Endodermal cell (in vitro differentiated cells): ENCODE measurements at places on chromosomes 2 and 18.

- DNase-seq: no peak
Measured at GRCh38 chr2:19300961-19301360, 57.5 kb downstream of the OSR1 start.

DNA sequence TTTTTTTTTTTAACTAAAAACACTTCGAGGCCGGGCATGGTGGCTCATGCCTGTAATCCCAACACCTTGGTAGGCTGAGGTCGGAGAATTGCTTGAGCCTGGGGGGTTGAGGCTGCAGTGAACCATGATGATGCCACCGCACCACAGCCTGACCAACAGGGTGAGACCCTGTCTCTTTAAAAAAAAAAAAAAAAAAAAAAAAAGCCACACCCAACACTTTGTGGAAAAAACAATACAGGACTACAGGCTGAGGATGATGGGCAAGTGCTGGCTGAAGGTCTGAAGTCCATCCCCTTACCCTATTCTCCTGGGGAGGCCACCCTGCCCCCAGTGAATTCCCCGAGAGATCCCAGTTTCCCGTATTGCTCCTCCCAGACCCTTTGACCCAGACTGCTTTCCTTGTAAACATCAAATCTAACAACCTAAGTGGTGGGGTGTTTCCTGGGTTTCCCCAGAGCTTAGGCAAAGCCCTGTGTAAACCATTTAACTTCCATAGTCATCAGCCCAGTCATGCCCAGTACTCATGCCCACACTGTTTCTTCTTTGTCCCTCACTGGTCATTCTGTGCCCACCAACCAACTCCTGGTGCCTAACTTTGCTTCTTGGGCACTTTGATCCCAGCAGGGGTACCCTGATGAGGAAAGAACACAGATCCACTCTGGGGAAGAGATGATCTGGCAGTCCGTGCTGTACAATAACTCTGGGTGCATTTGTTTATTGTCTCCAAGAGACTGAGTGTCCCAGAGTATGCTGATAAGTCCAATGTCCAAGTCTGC is 5.8 kb upstream of the TMEM37 start:
- DNase-seq: no peak

DNA sequence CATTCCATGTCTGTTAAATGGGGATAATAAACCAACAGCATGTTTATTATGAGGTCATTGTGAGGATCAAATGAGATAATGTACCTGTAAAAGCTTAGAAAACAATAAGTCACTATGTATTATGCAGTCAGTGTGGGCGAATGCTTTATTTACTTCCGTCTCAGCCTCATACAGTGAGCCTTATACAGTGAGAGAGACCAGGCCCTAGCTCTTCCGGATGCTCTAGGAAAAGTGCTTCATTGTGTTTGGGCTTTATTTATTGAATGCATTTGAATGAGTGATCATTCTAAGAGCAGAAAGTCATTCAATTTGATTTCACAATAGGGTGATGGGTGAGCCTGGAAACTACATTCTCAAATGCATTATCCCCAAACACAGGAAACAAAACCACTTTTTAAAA is 603.9 kb upstream of the FANCL start:
- DNase-seq: no peak

DNA sequence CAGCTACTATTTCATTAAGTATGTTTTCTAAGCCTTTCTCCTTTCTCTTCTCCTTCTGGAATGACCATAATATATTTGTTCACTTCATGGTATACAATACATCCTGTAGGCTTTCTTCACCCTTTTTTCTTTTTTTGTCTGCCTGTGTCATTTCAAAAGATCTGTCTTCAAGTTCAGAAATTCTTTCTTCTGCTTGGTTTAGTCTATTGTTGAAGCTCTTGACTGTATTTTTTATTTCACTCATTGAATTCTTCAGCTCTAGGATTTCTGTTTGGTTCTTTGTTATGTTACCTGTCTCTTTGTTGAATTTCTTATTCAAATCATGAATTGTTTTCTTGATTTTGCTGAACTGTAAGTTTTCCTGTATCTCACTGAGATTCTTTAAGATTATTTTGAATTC is 109.9 kb downstream of the TMEM131 start:
- DNase-seq: no peak

DNA sequence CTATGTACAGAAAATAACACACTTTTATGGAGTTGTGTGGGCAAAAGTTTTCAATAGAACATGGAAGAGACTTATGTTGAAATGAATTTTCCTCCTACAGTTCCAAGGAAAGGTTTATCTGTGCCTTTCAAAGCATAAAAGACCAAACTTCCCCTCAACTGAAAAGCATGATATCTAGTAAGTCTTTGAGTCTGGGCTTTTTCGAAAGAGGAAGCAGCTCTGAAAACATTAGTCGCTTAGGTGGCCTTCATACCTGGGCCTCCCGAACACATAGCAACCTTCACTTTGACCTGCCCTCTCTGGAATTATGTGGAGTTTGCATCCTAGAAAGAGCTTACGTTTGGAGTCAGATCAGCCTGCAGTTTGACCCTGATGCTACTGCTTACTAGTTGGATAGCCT is 4.8 kb upstream of the CAPN14 start:
- no peak for DNase-seq

- no peak for DNase-seq
Measured at GRCh38 chr2:199342334-199342733, 115.4 kb downstream of the SATB2 start.

GRCh38 chr18:62485684-62486083 is 37.1 kb upstream of the ZCCHC2 start:
- DNase-seq: no peak

DNA sequence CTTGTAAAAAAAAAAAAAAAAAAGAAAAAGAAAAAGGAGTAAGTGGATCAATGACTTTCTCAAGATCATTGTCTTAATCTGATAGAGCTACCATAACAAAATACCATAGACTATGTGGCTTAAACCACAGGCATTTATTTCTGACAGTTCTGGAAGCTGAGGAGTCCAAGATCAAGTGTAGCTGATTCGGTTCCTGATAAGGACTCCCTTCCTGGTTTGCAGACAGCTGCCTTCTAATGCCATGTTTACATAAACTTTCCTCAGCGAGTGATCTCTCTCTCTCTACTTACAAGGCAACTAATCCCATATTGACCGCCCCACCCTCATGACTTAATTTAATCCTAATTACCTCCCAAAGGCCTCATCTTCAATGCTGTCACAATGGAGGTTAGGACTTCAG is 36.5 kb upstream of the SIX2 start:
- no peak for DNase-seq

DNA sequence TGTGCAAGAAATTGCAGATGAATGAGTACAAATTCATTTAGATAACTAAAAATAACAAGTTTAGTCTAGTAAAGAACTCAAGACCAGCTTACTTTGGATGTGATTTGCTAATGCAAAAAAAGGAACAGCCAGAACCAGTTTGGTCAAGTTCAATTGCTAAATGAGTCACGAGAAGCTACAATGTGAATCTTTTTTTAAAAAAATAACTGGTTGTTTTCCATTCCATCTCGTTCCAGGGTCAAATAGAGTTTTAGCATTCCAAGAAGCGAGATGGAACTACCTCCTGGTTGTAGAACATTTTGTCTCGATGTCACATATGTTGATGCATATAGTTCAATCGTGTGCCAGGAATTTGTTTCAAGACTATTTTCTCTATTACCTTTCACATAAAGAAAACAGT is 65.0 kb upstream of the IKZF2 start:
- DNase-seq: no peak
